Fibroblast of lung (primary cell): ENCODE measurements at places on chromosomes 1 and 21. TPM values are rescaled to one million over a fixed set of nuclear protein-coding genes. Genes with fewer than 3 reads are reported as not detected.

GRCh38 chr1:4425892-4426291 lies 228.5 kb upstream of the AJAP1 start:
- no peaks in the 10 kb centered on the region for H3K27me3 ChIP-seq
- H3K36me3 ChIP-seq, result no peaks in the 10 kb centered on the region
- no peaks in the 10 kb centered on the region for H3K4me1 ChIP-seq
- no peak overlapping the region for H3K27ac ChIP-seq

GRCh38 chr1:97833881-97834280 lies 87.0 kb downstream of the DPYD start:
- no peak overlapping the region for H3K27ac ChIP-seq
- DNase-seq, result no peak
- H3K36me3 ChIP-seq, result no peaks in the 10 kb centered on the region
- H3K4me3 ChIP-seq, result no peak overlapping the region

DNA sequence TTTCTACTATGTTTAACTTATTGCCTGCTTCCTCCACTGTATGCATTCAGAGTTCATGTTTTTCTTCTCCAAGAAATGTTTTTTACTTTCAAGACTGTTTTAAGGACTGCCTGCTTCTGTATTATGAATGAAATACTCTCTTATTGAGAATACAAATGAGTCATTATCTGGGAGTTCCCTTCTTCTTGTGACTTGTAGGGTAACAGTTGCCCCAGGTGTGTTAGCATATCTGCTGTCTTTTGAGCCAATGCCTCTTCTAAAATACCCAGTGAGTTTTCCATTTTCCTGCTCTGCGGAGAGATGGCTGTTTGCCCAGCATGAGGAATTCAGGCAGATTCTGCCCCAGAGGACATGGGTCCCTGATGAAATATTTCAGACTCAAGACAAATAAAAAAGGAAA lies 34.1 kb upstream of the ST6GALNAC5 start:
- DNase-seq, result no peak
- no peak overlapping the region for H3K4me3 ChIP-seq
- H3K27me3 ChIP-seq, result no peaks in the 10 kb centered on the region
- no peaks in the 10 kb centered on the region for H3K4me1 ChIP-seq

DNA sequence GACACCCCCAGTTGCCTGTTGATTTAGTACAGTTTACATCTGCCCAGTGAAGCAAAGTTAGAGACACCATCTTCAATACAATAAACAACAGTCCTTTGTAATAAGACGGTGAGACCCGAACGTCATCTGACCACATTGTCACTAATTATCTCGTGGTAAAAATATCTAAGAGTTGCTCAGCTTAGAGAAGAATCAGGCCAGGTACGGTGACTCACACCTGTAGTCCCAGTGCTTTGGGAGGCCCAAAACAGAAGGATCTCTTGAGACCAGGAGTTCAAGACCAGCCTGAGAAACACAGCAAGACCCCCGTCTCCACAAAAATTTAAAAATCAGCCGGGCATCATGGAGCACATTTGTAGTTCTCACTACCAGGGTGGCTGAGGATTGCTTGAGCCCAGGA lies 53.5 kb downstream of the CD34 start:
- H3K27me3 ChIP-seq, result no peaks in the 10 kb centered on the region
- no peak overlapping the region for H3K4me3 ChIP-seq
- no peaks in the 10 kb centered on the region for H3K36me3 ChIP-seq
- H3K27ac ChIP-seq, result no peak overlapping the region

Gene KHDRBS1
- total RNA-seq, result 42.1 and 56.0 TPM in 2 replicates
